DND-41 (cell line): ENCODE measurements at places on chromosomes 6 and 20.

DNA sequence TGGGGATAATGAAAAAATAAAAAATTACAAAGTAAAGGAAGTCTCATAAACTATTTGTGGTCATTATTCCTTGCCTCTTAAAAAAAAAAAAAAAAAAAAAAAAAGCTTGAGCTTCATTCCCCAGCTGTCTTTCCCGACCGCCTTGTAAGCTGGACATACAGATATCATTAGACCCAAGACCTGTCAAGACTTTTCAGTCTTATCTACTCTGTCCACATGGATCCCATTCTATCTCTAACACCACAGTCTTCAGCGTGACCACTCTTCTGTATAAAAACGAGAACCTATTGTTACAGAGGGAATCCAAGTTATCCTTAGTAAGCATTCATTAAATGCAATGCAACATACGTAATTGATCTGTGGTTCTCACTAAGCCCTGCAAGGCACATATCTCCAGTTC is 423.5 kb downstream of the MEI4 start:
- no peak for DNase-seq

DNA sequence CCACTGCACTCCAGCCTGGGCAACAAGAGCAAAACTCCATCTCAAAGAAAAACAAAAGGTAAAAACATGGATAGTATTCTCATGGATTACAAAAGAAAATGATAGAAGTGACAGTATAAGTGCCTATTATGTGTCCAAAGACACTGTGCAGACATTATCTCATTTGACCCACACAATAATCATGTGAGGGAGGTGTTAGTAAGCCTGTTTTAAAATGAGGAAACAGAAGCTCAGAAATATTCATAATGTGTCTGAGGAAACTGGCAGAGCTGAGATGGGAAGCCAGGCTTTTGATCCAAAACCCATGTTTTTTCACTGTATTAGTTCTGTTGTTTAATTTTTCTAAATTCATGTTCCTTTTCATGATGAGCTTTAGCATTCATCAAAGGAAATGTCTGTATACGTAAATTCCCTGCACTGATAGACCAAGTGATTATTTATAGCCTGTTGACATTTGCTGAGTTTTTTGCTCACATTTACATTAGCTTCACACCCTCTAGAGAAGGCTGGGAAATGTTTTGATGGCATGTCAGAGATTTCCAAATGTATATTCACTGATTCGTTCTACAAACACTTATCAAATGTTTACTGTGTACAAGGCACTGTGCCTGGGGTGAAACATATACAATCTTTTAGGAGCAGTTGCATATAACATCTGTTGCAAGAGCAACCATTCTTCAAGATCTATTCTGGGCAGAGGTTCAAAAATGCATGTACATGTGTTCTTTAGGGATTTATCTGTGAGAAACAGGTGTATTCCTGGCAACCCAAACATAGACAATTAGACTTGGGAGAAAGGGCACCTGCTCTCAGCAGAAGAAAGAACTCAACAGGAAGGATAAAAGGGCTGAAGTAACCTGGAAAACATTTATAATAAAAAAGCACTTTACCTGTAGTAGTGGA is 331.5 kb downstream of the SAMD5 start:
- DNase-seq, result no peak

GRCh38 chr6:130964808-130965604 is 98.0 kb downstream of the EPB41L2 start:
- DNase-seq, result no peak

- no peak for DNase-seq
Measured at GRCh38 chr6:148671085-148671484, 75.7 kb upstream of the UST start.

GRCh38 chr20:3209946-3210317 is 634 bp downstream of the ITPA start:
- no peak for DNase-seq

- DNase-seq, result no peak
Measured at GRCh38 chr20:57856658-57857057, 146.8 kb upstream of the PMEPA1 start.

GRCh38 chr20:58634521-58635278 is 16.4 kb upstream of the STX16 start:
- DNase-seq, result no peak

DNA sequence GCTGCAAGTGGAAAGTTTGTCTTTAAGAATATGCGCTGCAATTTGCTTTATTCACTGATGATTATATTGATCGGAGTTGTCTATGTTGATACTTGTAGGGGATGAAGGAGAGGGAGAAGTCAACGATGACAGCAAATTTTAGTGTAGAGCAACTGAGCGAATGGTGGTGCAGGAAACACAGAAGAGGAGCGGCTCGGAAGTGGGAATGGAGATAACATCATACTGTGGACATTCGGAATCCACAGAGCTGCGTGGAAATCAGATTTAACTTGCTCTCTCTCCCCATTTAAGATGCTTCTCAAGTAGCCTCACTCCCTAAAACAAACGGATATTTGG is 722 bp upstream of the TMEM14B start:
- DNase-seq, result no peak

DNA sequence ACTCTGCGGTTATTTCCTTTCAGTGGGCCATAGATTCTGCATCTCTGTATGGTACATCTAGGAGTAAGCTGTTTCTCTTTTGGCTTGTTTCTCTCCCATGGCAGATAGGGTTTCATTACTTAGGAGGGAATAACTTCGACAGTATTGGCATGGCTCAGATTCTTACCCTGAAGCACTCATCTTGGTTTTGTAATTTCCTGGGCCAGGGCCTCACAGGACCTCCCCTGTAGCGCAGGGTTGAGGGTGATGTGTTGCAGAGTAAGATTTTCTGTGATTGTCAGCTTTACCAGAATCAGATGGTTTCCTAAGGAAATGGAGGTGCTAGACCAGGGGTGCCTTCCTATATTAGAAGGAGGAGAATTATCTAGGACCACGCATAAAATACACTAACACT is 78.3 kb downstream of the STXBP5 start:
- DNase-seq, result no peak

DNA sequence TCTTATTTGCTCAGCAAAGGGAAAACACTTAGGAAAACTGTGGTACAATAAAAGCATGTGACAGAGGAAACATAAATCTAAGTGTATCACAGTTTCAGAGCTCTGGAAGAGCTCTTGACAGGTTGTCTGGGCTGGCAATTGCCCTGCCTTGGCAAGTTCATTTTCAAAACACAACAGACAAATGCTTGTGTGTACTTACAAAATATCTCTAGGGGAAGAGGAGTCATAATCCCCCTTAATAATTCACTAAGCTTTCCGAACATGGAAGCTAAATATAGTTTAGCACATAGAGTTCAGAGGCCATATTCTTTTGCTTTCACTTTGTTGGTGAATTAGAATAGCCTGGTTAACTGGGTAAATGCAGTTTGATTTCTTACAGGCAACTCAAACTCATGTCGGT is 211.6 kb upstream of the THEMIS start:
- no peak for DNase-seq

DNA sequence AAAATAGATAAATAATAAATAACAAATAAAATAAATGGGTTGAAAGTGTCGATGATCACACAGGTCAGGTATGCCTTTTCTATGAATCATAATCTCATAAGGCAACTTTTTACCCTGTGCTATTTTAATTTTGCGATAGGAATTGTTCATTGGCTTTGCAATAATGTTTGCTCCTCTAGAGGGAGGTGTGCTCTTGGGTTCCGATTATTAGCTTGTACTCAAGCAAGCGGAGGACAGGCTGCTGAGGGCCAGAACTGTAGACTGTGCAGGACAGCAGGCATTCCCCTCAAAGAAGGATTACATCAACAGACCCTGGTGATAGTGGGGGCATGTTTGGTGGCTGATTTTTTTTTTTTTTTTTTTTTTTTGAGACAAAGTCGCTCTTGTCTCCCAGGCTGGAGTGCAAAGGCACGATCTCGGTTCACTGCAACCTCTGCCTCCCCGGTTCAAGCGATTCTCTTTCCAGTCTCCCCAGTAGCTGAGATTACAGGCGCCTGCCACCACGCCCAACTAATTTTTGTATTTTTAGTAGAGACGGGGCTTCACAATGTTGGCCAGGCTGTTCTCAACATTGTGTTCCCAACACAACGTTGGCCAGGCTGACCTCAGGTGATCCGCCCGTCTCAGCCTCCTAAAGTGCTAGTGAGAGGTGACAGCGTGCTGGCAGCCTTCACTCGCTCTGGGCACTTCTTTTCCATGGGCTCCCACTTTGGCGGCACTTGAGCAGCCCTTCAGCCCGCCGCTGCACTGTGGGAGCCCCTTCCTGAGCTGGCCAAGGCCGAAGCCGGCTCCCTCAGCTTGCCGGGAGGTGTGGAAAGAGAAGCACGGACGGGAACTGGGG is 35.6 kb downstream of the RIOK1 start:
- DNase-seq, result no peak

DNA sequence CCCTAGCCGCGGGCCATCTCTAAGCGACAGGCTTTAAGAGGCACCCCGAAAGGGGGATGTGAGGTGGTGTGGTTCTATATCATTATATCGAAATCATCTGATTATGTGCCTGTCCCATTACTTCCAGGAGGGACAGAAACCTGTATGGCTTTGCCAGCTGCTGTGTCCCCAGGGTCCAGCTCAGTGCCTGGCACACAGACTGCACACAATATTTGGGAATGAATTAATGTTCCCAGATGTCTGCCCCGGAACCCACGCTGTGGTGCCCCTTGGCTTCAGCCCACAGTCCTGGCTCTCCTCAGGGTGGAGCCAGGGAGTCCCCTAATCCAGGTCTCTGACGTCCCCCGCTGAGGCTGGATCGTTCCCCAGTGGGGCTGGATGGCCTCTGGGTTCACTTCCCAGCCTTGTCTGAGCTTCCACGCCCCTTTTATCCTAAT is 8.9 kb upstream of the AHCY start:
- no peak for DNase-seq

DNA sequence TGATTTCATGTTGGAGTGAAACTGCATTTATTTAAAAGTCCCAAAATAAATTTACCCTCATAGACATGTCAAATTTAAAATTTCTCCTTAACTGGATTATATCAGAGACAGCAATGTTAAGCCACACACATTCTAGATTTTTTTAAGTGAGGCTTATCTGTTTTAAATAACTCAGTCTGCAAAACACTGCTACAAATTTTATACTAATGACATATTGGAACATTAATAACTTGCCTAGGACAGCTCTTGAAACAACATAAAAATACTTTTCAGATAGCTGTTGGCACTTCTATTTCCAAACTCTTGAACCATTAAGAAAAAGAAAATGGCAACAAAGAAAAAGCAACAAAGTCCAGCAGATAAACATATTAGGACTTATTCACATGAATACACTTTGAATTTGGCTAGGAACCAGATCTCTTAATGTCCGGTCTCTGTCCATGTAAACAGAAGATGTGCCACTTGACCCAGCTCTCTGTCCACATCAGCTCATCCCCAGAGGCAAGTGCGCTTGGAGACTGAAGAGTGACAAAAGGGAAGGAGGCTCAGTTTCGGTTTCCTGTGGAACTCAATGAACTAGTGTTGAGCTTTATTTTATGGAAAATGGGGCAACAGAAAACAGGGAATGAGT is 219.3 kb upstream of the THBS2 start:
- DNase-seq, result no peak
